ENCODE measurements at places on chromosomes 13 and 19.

GRCh38 chr19:12943437-12944044 is 2.1 kb upstream of the RAD23A start:
- DNase-seq: no peak

GRCh38 chr19:30363073-30363472 is 9.1 kb upstream of the ZNF536 start:
- no peak for DNase-seq

DNA sequence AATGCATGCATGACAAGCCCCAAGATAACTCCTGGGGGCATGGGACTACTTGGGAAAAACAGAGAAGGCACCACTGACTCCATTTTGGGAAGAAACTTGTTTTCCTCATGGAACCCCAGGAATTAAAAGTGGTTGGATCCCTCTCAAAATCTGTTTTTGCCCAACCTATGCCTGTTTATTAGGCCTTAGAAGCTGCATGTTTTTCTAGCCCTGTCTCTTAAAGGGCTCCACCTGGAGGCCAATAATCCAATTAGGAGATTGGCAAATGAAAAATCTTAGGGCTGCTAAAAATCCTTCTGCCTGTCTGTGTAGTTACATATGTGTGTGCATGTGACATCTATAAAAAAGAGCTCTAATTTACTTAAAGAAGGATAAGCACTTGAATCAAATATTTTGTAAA is 26.9 kb downstream of the MED4 start:
- no peak for DNase-seq

GRCh38 chr13:99384468-99384867 is 77.3 kb upstream of the GPR183 start:
- peak; percentile 13 for DNase-seq

- no peak for DNase-seq
These were observed at the start of gene RSPH6A for GRCh38 chr19:45814851-45815480. TSS of gene RSPH6A (minus strand) at chr19:45815308. CDS start at chr19:45815176, 132 bp downstream.

GRCh38 chr13:24293746-24294145 is 15.6 kb upstream of the C1QTNF9 start:
- no peak for DNase-seq

DNA sequence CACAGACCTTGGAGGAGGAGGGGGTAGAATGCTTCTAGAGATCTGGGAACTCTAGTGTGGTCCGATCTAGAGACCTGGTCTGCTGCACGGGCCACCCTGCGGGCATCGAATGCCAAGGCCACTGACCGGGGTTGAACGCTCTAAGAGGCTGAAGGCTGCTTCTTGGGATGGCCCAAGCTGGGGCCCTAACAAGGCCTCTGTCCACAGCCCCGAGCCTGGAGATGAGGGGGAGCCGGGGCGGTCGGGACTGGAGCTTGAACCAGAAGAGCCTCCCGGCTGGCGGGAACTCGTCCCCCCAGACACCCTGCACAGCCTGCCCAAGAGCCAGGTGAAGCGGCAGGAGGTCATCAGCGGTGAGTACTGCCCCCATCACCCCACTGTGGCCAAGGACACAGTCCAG is 15.3 kb downstream of the ARHGEF1 start:
- no peak for DNase-seq

- no peak for DNase-seq
These were observed 46.7 kb downstream of the NOTCH3 start for GRCh38 chr19:15154002-15154612.

DNA sequence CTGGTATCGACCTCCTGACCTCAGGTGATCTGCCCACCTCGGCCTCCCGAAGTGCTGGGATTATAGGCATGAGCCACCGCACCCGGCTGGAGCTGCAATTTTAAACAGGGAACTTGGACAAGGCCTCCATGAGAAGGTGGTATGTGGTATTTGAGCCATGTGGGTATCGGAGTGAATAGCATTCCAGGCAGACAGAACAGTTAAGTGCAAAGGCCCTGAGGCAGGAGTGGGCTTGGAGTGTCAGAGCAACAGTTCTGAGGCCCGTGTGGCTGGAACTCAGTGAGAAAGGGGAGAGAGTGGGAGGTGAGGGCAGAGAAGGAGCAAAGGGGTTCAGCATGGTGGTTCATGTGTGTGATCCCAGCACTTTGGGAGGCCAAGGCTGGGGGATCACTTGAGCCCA is 2.9 kb downstream of the RCN3 start:
- no peak for DNase-seq

GRCh38 chr19:7944177-7944761 is 803 bp upstream of the TIMM44 start:
- no peak for DNase-seq

GRCh38 chr19:1428738-1429391 is 9.3 kb upstream of the RPS15 start:
- DNase-seq: no peak

DNA sequence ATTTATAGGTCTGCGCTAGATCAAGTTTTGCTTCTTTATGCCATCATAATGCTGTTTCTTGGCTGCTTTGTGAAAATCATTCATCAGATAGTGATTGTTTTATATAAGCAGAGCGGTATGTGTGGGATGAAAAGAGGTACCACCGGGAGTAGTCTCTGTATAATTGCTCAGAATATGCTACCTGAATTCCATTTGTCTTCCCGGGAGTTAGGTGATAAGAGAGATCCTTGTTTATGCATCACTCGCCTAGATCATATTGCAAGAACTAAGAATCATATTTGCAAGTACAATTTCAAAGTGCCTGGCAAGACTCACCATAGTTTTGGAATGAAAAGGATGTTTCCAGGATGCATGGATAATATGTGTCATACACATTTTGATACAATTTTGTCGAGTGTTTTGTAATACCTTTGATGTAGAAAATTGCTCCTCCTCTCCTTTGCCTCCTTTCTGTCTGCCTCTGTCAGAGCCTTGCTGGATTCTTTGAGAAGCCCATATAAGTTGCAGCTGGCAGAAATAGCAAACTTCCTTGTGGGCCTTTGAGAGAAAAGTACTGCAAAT is 1306.0 kb upstream of the SLC10A2 start:
- no peak for DNase-seq

GRCh38 chr19:6743714-6744380 is 4.4 kb downstream of the TRIP10 start:
- DNase-seq: no peak

- DNase-seq: peak; percentile 58
These were observed 736 bp upstream of the ZMYM5 start for GRCh38 chr13:19864024-19864745.

DNA sequence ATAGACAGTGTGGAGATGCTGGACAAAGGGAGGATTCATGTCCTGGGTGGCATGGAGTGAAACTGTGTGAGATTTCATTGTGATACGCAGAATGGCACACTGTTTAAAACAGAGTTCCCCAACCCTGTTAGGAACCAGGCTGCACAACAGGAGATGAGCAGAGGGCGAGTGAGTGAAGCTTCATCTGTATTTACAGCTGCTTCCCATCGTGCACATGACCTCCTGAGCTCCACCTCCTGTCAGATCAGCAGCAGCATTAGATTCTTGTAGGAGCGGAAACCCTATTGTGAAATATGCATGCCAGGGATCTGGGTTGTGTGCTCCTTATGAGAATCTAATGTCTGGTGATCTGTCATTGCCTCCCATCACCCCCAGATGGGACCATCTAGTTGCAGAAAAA is 72.5 kb downstream of the RAP2A start:
- DNase-seq: no peak

DNA sequence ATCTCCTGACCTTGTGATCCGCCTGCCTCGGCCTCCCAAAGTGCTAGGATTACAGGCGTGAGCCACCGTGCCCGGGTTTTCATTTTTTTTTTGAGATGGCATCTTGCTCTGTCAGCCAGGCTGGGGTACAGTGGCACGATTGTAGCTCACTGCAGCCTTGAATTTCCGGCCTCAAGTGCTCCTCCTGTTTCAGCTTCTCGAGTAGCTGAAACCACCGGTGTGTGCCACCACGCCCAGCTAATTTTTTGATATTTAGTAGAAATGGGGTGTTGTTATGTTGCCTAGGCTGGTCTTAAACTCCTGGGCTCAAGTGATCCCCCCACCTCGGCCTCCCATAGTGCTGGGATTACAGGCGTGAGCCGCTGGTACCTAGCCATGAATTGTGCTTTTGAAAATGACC is 5.9 kb downstream of the ADAT3 start:
- DNase-seq: no peak

- DNase-seq: no peak
These were observed 12.9 kb downstream of the CYTH2 start for GRCh38 chr19:48481846-48482639.

GRCh38 chr19:46009530-46010510 is 13.0 kb downstream of the PGLYRP1 start:
- no peak for DNase-seq

DNA sequence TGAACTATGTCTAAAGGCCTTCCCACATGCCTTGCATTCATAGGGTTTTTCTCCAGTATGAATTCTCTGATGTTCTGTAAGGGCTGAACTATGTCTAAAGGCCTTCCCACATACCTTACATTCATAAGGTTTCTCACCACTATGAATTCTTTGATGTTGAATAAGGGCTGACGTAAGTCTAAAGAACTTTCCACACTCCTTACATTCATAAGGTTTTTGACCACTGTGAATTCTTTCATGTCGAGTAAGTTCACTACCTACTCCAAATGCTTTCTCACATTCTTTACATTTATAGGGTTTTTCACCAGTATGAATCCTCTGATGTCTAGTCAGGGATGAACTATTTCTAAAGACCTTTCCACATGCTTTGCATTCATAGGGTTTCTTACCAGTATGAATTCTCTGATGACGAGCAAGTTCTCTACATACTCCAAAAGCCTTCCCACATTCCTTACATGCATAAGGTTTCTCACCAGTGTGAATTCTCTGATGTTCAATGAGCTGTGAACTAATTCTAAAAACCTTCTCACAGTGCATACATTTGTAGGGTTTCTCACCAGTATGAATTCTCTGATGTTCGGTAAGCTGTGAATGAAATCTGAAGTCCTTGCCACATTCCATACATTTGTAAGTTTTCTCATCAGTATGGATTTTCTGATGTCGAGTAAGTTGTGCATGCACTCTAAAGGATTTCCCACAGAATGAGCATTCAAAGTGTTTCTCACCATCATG is 19.1 kb upstream of the ZNF260 start:
- DNase-seq: no peak

DNA sequence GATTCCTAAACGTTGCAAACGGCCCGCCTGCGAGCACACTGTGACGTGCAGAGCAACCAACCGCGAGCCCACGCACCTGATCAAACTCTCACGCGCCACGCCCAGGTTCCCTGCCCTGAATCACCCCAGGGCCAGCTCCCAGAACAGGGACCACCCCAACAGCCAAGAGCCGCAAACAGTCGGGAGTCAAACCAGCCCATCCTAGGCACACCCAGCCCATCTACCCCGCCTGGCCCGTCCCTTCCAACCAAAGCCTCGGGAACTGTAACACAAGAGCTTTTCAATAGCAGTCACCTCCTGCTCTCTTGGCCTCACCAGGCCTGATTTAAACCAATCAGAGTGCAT is 8.9 kb downstream of the PIP5K1C start:
- no peak for DNase-seq

DNA sequence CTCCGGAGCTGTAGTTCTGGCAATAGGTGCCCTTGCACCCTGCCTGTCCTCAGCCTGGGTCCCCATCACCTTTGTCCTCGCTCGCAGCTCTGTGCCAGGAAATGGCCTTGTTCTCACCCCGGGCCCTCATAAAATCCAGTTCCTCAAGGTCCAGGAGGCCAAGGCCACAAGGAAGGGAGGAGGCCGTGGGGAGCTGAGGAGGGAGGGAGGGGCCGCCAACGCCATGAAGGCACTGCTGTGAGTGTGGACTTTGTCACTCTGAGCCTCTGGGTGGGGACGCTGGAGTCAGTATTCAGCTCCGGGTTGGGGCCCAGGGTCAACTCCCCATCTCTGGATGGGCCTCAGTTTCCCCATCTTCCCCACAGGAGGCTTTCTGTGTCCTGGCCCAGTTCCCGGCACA is 9.2 kb upstream of the GNA11 start:
- DNase-seq: no peak

Data from activated gamma-delta T cell (primary cell).